Testis (tissue), 5 donors: ENCODE measurements at places on chromosomes 3 and 15. TPM values are rescaled to one million over a fixed set of nuclear protein-coding genes. Genes with fewer than 3 reads are reported as not detected.

DNA sequence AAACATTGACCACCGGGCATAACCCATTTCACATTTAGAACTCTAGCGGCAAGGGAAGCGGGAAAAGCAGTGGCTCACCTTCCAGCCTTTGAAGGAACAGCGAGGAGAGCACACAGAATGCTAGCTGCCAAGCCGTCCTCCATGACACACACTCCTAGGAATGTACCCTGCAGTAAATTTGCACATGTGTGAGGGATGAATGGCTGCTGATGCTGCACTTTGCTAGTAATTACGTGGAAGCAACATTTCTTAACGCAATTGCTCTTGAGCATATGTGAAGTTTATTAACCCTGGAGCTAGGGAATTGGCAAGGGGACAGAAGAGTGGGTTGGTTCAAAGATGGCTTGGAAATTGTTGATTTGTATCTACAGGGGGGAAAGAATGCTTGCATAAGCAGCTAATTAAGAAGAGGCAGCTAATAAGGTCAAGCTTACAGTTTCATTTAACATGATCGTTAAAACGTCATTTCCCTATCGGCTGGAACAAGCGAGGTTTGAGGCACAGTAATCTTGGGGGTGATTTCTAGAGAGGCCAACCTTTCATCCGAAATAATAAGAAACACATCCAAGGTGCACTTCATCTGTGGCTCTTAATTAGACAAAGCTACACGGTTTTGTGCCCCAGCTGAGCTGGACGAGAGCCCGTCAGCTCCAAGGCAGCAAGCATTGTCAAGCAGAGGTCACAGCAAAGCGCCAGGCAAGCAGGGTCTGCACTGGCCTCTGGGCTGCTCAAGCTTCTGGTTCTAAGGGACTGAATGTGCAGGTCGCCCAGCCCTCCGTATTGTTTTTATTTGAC lies 123.4 kb downstream of the CHSY1 start:
- no peak overlapping the region for H3K4me3 ChIP-seq
- DNase-seq, result no peak
- H3K27me3 ChIP-seq, result no peaks in the 10 kb centered on the region
- H3K4me1 ChIP-seq, result peaks cover 16% of the 10 kb centered on the region
- no peak overlapping the region for H3K27ac ChIP-seq

DNA sequence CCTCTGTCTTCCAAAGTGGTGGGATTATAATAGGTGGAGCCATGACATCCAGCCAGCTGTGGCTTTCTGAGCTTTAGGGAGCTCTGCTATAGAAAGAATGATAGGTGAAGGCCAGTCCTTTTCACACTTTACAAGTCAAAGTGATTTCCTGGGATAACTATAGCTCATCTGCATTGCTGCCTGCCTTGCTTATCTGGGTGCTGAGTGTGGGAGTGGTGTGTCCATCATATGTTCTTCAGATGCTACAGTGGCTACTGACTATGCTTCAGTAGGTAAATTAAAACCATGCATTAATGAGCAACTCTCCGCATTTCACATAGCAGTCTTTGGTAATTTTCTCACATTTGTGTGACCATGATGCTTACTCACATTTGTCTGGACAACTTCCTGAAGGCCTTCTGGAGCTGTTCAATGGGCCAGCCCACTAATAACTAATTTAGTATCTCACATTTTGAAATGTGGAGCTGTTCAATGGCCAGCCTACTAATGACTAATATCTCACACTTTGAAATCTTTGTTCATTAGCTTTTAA lies 23.4 kb downstream of the RHOA start:
- DNase-seq, result no peak
- no peak overlapping the region for H3K27ac ChIP-seq
- H3K27me3 ChIP-seq, result no peaks in the 10 kb centered on the region
- no peaks in the 10 kb centered on the region for H3K36me3 ChIP-seq

GRCh38 chr3:192917028-192917403 lies 640 bp downstream of the MB21D2 start:
- H3K4me1 ChIP-seq, result peaks cover 19% of the 10 kb centered on the region
- peak overlapping the region; percentile 93 for H3K27ac ChIP-seq
- H3K36me3 ChIP-seq, result no peaks in the 10 kb centered on the region
- DNase-seq, result peak; percentile 77

DNA sequence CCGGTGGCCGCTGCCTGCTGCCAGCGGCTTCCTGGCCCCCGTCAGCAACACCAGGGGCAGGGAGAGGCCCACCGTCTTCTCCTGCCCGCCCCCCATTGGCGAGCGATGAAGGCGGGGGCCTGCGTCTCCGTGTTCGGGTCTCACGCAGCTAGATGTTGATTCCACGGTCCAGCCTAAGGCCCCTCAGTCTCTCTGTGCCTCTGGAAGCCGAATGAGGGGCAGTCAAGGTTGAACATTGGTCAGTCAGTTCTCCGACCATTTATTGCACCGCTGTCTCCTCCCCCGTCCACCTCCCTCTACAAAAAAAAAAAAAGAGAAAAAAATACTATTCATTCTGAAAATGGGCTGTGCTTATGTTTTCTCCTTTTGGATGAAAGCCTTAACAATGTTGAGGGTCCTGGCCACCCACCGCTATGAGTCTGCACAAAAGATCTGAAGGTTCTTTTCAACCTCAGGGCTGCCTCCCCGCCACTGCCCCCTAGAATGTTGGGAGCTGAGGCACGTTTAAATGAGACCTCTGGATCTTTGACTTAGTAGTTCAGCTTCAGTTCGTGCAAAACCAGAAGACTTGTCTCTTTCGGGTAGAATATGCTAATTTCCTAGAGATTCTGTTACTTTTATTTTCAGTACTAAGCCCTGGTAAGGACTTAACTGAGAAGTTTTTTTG lies 736 bp downstream of the IREB2 start:
- peak overlapping the region; percentile 99 for H3K4me3 ChIP-seq
- no peaks in the 10 kb centered on the region for H3K27me3 ChIP-seq
- no peaks in the 10 kb centered on the region for H3K36me3 ChIP-seq
- peak overlapping the region; percentile 94 for H3K27ac ChIP-seq

- no peaks in the 10 kb centered on the region for H3K36me3 ChIP-seq
- no peak overlapping the region for H3K27ac ChIP-seq
- H3K4me3 ChIP-seq, result no peak overlapping the region
- DNase-seq, result no peak
Observed at GRCh38 chr15:58047149-58047548, 18.4 kb downstream of the ALDH1A2 start.

The TARS3 gene
- total RNA-seq, result 40.2 TPM

The MKRN2 gene
- 93.6 TPM for total RNA-seq

The FRMD5 gene
- 10.5 TPM for total RNA-seq

The ADCY5 gene
- total RNA-seq, result 33.6 TPM
